MM.1S (cell line): ENCODE measurements at places on chromosomes 16 and 17.
A peak's percentile ranks its signal among the peaks of the same experiment; 100 is the strongest.

DNA sequence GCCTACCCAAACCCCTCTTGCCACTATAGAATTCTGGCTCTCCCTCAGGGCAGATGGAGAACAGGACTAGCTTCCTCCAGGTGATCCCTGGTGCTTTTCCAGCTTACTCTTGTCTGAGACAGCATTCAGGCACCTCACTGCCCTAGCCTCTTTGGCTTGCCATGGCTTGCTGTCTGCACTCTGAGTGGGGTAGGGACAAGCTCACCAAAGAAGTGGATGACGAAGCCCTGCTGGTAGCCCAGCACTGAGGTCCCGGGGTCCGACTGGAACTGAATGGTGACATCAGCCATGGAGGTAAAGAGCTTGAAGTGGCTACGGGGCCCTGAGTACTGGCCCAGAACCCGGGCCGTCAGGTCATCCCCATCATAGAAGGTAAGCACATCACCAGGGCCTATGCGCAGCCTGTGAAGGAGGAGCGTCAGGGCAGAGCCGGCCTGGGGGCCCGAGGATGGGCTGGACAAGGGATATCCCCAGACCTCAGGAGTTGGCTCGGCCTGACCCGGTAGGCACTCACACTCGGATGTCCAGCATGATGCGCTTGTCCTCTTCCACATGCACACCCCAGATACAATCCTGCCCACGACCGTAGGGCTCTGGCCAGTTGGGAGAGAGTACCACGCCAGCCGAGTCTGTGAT lies 7.6 kb upstream of the PHF12 start:
- DNase-seq, result no peak

DNA sequence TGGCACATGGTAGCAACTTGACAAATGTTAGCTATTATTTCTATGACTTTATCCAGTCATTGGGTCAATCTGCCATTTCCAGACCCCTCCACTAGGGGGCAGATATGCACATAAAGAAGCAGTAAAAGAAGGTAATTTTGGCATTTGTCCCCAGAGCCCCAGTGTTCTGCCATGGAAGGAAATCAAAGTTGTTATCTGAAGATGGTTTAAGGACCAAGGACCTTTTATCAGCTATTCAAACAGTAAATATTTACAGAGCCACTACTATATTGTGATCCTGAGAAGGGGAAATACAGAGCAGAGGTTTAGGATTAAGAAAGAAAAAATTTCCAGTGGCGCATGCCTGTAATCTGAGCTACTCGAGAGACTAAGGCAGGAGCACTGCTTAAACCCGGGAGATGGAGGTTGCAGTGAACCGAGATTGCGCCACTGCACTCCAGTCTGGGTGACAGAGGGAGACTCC lies 20.0 kb downstream of the TRAF4 start:
- peak; percentile 76 for DNase-seq

- no peak for DNase-seq
Measured at GRCh38 chr17:47225911-47226688, 17.0 kb downstream of the MYL4 start.

DNA sequence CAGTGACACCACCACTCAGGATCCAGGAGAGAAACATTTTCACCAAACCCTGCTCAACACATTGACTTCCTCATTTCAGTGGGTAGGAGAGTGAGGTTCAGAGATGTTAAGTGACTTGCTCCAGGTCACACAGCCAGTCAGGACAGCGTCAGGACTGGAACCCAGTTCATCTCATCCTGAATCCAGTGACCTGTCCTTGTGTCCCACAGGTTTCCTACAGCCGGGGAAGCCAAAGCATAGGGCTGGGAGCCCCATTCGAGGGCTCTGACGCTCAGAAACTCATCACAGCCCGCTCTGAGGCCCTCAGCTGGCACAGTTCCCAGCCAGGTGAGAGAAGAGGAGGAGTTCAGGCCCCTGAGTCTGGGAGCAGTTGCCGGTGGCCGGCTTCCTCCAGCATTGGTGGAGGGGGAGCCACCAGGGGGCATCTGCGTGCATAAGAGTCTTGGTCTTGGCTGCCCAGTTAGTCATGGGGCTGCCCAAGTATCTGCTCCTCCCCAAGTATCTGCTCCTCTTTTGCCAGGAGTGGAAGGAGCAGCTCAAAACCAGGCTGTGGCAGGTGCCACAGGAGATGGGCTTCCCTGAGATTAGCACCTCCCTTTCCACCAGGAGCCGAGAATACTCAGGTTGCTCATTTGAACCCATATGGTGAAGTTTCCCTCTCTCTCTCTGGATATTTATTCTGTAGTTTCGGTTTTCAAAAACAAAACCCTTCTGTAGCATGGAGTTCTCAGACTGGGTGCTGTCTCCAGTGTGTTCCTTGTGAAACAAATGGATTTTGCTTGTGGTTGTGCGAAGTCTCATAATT lies 56.0 kb downstream of the TNFRSF13B start:
- DNase-seq, result peak; percentile 84

- peak; percentile 78 for DNase-seq
Measured at GRCh38 chr17:29760279-29761039, 137.7 kb upstream of the CORO6 start.

GRCh38 chr16:57608462-57609113 lies 19.8 kb upstream of the ADGRG1 start:
- DNase-seq, result no peak

DNA sequence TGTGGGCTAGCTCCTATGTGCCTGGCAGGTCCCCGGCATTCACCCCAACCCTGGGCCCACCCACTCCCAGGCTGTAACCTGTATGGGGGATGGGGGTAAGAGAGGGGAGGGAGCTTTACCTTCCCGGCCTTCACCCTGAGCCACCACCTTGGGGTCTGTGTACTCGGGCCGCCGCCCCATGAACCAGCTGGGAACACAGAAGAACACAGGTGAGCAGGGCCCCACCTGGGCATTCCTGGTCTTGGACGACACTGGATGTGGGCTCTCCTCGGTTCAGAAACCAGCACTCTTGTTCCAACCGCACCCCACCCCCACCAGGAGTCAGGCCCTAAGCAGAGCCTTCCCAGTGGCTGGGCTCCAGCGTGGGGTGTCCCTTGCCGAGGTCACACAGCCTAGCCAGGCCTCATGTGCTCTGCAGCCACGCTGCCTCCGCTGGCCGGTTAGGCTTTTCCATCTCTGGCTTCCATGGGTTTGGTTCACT lies 18.8 kb downstream of the B9D1 start:
- DNase-seq, result no peak

GRCh38 chr16:82395212-82395611 lies 225.2 kb upstream of the MPHOSPH6 start:
- no peak for DNase-seq

DNA sequence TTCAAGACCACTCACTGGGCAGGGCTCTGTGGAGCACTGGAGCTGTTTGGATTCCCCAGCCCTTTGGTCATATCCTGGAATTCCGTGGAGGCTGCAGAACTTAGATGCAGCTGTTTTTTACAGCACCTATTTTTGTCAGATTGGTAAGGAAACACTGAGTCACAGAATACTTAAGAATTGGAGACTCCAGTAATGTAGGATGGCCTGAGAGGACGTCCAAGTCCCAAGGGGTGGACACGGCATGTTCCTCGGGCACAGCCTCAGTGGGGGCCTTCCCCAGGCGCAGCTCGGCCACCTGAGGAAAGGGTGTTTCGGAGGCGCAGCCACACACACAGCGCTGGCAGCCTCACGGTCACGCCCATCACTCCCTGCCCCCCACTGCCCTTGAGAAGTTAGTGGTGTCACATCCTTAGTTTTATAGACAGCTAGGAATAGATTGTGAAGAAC lies 14.8 kb downstream of the PLD6 start:
- no peak for DNase-seq

DNA sequence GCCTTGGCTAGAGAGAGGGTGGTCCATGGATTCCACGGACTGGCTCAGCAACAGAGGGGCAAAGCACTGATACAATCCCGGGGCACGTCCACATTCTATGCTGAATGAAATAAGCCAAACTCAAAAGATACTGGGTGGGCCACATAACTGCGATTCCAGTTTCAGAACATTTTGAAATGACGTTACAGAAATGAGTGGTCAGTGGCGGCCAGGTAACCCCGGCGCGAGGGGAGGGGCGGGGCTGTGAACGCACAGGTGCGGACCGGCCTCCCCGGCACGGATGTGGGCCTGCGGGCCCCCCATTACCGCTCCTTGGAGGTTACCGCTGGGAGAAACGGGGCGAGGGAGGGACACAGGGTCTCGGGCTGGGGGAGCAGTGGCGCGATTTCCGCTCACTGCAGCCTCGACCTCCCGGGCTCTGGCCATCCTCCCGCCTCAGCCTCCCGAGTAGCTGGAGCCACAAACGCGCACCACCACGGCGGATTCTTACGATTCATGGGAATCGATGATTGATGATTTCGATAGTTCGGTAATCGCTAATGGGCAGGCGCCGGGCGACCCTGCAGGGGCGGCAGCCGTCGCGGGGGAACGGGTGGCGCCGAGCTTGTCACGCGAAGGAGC lies 559 bp downstream of the MVD start:
- no peak for DNase-seq

GRCh38 chr16:25210758-25211157 lies 6.0 kb upstream of the AQP8 start:
- no peak for DNase-seq

DNA sequence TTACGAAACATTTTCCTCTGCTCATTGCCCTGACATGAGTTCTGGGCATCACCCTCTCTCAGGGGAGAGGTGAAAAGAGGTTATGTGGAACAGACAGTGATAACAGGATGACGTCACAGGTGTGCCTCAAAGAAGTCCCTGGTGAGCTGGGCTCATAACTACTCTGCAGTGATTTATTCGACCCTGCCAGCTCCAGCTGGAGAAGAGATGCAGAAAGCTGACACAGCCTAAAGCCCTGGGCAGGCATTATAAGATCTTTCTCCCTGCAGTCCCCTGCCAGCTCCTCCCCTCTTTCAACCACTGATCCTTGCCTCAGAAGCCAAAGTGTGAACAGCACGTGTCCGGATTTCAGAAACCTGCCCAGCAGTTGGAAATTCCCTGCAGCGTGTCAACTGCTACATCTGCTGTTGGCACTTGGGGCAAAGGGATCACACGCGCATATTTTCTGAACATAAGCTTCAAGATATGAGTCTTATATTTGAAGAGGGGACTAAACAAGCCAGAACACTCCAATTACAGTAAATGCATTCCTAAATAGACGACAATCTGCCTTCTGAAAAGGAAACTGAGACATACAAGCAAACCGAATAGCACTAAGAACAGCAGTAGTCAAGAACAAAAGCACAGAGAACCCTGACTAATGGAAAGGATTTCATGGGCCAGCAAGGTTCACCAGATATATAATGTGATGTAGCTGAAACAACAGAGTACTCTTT lies 80.5 kb downstream of the SMG6 start:
- peak; percentile 95 for DNase-seq

DNA sequence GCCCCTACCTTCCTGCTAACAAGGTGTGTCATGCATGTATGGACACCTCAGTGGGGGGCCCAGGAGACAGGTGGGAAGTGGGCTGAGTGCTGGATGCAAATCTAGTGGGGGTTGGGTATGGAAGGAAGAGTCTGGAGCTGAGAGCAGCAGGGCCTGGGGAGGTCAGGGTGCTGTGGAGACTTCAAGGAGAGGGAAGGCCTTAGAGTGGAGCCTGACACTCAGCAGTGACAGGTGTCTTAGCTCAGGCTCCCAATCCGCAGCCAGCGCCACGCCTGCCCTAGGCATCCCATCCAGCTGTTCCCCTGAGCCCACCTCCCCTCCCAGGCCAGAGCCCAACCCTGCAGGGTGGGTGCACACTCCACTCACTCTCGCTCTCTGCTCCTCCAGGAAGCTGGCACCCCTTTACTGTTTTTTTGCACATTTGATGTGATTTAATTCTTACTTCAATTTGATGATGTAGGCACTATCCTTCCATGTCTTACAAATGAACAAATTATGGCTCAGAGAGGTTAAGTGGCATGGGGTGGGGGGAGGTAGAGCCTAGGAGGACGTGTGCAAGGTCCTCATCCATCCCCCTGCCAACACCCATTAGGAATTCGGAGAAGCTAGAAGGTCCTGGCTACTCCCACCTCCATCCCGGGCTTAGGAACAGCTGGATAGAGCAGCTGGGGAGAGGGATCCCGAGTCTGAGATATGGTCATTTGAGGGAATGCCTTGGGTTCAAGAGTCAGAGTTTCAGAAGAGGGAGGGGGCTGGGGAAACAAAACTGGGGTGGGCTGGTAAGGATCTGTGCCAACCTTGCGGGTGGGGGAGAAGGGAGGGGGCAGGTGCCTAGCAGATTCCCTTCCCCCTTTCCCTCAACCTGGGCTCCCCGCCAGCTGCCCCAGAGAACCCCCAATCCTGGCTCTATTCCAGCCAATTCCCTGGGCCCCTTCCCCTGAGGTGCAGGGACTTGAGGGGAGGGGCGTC lies 2.1 kb downstream of the FAM171A2 start:
- DNase-seq, result no peak

GRCh38 chr17:20981046-20981920 lies 61.5 kb downstream of the USP22 start:
- DNase-seq, result no peak
